Suppressor macrophage treated with lipopolysaccharide for 4 hours (primary cell): ENCODE measurements at places on chromosomes 7 and 10.

DNA sequence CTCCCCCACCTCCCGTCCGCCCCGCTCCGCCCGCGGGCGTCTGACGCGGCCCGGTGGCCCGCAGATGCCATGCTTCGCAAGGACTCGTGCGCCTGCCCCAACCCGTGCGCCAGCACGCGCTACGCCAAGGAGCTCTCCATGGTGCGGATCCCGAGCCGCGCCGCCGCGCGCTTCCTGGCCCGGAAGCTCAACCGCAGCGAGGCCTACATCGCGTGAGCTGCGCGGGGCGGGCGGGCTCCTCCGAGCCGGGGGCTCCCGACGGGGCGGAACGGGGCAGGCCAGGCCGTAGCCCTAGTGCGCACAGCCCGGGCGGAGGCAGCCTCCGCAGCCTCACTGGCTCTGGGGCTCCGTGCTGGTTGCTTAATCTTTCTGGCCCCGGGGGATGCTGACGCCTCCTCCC lies 2.8 kb downstream of the ASIC3 start:
- peak; percentile 63 for DNase-seq

DNA sequence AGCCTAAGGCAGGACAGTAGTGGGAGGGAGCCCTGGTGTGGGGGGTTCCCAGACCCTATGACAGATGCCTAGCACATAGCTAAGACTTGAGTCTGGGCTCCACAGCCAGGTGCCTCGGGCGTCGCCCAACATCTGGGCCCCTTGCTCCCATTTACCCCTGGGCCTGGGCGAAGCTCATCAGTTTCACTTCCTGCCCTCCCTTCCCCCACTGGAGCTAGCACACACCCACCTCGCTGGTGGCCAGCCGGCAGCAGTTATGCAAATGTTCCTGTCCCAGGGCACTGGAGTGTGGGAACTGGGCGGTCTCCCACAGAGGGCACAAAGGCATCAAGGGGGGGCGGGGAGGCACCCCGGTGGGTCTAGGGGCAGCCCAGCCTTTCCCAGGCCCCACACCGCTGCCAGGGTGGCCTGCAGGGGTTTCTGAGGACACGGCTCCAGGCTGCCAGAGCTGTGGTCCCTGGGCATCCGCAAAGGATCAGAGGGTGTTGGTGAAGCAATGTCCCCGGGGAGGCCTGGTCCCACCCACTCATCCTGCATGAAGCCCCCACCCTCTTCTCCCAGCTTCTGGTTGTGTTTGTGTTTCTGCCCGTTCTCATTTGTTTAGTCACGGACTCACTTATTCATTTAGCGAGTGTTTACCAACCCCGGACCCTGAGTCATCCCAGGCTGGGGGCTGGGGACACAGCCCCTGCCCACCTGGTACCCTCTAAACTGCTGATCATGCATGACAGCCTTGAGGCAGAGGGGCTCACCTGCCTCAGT lies 20.4 kb downstream of the SH2B2 start:
- DNase-seq: peak; percentile 92

DNA sequence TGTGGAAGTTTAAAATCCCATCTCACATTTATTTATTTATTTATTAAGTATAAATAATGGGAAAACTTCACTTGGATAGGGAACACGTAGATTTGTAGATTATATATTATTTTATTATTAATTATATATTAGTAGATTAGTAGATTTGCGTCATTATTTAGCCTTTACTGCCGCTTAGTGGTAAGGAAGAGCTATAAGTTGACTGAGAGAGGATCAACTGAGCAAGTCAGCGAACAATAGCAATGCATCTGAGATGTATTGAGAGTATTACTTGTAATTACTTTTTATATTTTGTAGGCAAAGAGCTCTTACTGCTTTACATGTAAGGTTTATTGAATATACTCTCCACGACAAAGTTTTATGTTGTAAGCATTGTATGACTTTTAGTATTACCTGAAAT lies 244.5 kb upstream of the ANKRD30A start:
- peak; percentile 17 for DNase-seq

GRCh38 chr10:91007655-91008054 lies 86.8 kb upstream of the ANKRD1 start:
- DNase-seq: no peak

- DNase-seq: no peak
These were observed 32.8 kb upstream of the WDFY4 start for GRCh38 chr10:48651839-48652238.

- DNase-seq: no peak
These were observed 3.0 kb downstream of the ADCK2 start for GRCh38 chr7:140675726-140676125.

- no peak for DNase-seq
These were observed 96.5 kb upstream of the MACROH2A2 start for GRCh38 chr10:69955897-69956740.

- DNase-seq: peak; percentile 84
These were observed 77.6 kb upstream of the LRRC4 start for GRCh38 chr7:128108641-128109423.

- DNase-seq: no peak
These were observed 237.4 kb downstream of the BAMBI start for GRCh38 chr10:28914701-28915100.

GRCh38 chr10:3926675-3927525 lies 141.9 kb upstream of the KLF6 start:
- DNase-seq: no peak

DNA sequence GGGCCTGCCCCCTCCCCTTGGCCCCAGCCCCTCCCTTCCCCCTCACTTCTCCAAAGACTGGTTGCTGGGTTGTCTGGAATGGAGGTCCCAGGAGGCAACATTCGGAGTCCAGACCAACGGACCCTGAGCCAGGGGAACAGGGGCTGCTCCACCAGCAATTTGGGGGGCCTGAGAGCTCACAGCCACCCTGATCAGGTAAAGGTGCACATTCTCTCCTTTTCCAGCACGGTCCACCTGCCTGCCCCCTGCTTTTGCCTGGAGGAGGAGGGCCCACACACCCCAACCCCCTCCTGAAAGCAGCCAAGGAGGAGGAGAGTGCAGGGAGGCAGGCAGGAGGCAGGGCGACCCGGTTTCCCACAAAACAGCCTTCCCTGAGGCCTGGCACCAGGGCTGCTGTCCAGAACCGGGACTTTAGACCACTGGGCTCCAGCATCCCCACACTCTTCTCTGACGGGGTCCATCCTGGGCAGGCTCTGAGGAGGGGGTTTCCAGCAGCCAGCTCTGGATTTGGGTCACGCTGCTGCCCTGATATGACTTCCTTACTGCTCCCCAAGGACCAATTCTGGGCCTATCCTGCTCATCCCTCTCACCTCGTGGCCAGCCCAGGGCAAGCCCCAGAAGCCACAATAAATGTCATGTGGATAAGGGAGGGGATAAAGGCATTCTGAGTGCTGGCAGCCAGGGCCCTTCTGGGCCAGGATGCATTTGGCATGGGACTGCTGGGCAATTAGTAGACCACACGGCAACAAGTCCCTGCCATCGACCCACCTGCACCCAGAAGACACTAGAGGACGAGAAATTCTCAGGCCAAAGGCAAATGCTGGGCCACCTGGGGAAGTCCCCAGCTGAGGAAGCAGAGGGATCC lies 1.1 kb upstream of the CAMK2B start:
- DNase-seq: no peak

- no peak for DNase-seq
These were observed 10.3 kb downstream of the FAM241B start for GRCh38 chr10:69640196-69640980.

- DNase-seq: no peak
These were observed 9.8 kb upstream of the FXYD4 start for GRCh38 chr10:43361547-43362190.

GRCh38 chr7:130084037-130084875 lies 13.9 kb downstream of the KLHDC10 start:
- peak; percentile 37 for DNase-seq

DNA sequence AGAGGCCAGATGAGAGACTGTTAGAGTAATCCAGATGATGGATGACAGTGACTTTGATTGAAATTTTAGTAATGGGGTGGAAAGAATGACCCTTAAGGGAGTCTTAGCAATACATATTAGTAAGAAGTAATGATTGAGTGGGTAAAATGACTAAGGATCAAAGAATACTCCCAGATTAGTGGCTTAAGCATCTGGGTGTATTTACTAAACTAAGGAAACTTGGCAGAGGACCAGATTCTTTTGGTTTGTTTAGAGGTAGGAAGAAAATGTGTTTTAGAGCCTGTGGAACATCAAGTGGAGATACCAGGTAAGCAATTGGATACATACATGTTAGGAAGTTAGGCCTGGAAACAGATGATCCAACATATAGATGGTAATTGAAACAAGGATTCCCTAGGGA lies 58.8 kb upstream of the ADRA2A start:
- no peak for DNase-seq

DNA sequence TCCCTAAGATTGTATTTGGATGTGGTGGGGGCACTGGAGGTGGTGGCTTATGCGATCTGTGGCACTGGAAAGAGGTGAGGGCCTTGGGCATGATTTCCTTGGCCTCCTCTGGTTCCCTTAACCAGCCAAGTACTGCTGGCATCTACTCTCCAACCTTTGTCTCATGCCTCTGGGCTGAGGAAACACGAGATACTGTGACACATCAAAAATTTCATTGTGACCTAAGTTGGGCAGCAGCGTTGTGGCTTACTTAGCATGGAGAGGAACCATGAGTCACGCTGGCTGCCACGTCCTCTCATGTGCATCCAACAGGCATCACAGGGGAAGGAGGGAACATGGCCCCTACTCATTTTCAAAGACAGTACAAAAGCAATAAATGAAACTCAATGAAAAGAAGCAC lies 29.7 kb upstream of the GSDME start:
- DNase-seq: peak; percentile 98

DNA sequence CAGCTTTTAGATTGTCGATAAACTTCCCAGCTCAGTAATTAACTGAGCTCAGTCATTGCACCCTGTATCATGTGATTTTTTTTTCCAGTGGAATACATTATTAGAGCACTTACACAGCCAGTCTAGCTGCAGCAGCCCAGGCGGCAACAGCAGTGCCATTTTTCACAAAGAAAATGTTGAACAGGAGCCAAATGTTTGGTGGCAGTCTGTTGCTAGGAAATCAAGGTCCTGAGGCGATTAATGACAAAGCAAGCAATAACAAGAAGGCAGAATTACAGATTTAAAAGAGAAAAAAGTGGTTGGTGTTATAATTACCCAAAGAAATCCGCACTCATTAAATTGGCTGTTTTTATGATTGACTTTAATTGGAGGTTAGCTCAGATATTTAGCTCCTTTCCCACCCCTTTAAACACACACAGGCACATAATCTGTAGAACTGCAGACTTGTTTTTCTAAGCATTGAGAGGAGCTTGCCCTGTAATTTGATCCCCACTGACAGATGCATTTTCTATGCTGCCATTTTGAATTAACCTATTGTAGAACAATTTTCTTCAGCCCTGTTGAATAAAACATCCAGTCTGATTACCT lies 267.4 kb downstream of the ADK start:
- no peak for DNase-seq

DNA sequence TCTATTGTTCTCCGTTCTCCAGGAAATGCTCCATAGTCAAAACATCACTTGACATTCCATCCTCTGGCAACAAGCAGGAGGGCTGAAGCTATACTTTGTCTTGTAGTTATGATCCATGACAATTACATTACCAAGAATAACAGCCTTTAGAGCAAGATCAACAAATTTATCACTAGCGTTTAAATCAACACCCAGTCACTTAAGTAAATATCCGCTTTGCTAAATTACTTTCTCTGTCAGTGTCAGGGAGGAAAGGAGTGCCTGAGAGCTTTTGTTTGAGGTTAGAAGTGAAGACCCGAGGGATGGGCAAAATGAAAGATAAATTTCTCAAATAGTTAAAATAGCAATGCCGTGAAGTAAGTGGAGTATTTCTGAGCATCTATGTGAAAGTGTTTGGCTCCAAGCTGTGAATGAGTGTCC lies 236.1 kb upstream of the BMPER start:
- no peak for DNase-seq

GRCh38 chr10:32621969-32622368 lies 176.0 kb downstream of the CCDC7 start:
- no peak for DNase-seq

GRCh38 chr7:114180556-114181266 lies 233.9 kb upstream of the FOXP2 start:
- DNase-seq: no peak

DNA sequence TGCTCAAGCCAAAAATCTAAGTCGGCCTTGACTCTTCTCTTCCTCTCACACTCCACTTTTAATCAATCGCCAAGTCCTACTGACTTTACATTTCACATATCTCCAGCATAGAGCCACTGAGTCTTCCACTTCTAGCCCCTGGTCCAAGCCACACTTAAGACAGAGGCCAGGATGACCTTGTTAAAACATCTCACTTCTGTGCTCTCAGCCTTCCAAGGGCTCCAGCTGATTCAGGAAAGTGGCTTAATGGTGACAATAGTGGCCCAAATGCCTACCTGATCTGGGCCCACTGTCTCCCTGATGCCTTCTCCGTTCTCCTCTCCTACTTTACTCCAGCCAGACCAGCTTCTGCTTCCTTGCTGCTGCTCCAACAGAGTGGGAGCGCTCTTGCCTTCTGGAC lies 4.4 kb downstream of the TBATA start:
- no peak for DNase-seq

DNA sequence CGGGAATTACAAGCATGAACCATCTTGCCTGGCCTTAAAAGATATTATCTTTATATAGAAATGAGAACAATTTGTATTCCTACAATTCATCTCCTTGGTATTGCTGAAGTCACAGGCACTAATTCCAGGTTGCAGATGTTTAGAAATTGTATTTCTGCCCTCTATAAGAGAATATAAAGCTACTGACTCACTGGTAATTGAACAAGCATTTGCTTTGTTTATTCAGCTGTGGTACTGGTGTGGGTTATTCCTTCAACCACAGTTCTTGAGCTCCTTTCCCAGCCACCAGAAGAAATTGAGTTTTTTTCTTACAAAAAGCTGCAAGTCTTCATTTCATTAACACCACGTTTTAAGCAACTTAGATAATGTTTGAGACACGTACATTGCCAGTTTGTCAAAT lies 29.0 kb upstream of the MPP7 start:
- no peak for DNase-seq

DNA sequence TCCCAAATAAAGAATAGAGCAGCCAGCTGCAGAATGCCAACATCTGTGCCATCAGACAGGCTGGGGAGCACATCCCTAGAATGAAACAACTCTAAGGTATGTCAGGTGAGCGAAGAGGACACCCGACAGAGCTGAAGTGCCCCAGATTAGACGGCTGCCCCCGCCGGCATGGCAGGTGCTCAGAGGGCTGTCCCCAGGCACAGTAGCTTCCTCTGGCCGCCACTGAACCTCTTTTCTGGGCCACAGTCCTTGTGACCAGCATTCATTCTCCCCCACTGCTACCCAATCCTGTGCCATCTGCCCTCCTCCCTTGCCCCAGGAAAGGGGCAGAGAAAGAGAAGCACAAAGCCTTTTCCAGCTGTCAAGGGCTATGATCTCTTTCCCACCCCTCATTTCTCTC lies 41.7 kb downstream of the RGS10 start:
- DNase-seq: no peak

GRCh38 chr10:73634421-73634820 lies 6.9 kb downstream of the MYOZ1 start:
- DNase-seq: no peak

GRCh38 chr10:30704026-30704600 lies 74.6 kb upstream of the LYZL2 start:
- no peak for DNase-seq

DNA sequence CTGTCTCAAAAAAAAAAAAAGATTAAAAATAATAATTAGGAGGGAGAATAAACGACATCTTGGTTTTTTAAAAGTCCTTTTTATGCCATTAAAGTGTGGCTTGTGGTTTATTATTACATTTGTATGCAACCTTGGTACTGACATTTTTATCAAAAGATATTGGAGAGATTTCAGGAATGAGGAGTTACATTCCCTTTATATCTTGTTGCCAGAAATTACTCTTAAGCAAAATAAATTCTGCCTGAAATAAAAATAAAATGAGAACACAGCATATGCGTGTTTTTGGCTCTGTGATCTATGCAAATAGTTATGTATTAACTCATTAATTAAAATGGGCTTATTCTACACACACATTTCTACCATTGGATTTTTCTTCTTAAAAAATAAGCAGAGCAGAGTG lies 202.4 kb downstream of the BICC1 start:
- no peak for DNase-seq
